ENCODE measurements at places on chromosomes 7 and 10. TPM values are rescaled to one million over a fixed set of nuclear protein-coding genes. Genes with fewer than 3 reads are reported as not detected.

Gene EEPD1
- 1.3 TPM for total RNA-seq

Gene PNLIPRP3
- total RNA-seq = not detected

Gene HIP1
- total RNA-seq = 62.0 TPM

Gene NEURL1
- 2.5 TPM for total RNA-seq

Gene PON3
- total RNA-seq = not detected

Gene LRRC4
- total RNA-seq = 0.70 TPM

Gene PTPN20
- not detected for total RNA-seq

Gene OR2A1
- not detected for total RNA-seq

Gene CNPY1
- not detected for total RNA-seq

Gene RBP3
- total RNA-seq = not detected

Gene TFPI2
- 58.7 TPM for total RNA-seq

Gene CDH23
- total RNA-seq = not detected

Gene ACHE
- 1.5 TPM for total RNA-seq

- peak; percentile 95 for DNase-seq
Measured at GRCh38 chr10:73906524-73907447, 4.1 kb upstream of the PLAU start.

DNA sequence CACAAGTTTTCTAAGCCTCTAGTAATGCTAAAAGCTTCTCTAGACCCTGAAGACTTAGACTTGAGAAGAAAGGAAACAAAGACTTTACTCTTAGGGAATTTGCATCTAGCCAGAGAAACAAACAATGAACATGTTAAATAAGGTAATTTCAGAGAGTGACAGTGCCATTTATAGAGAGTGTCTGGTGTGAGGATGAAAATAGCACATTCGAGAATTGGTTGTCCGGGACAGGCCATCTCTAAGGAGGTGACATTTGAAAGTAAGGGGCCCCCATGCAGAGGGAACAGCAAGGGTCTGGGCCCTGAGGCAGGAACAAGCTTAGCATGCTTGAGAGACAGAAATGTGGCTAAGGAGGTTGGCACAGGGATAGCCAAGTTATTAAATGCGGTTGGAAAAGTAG, 48.1 kb downstream of the ADAM22 start:
- no peak for DNase-seq

GRCh38 chr7:116717137-116717536, 45.1 kb downstream of the MET start:
- no peak for DNase-seq

- no peak for DNase-seq
Measured at GRCh38 chr7:135901585-135902540, 75.3 kb downstream of the MTPN start.

DNA sequence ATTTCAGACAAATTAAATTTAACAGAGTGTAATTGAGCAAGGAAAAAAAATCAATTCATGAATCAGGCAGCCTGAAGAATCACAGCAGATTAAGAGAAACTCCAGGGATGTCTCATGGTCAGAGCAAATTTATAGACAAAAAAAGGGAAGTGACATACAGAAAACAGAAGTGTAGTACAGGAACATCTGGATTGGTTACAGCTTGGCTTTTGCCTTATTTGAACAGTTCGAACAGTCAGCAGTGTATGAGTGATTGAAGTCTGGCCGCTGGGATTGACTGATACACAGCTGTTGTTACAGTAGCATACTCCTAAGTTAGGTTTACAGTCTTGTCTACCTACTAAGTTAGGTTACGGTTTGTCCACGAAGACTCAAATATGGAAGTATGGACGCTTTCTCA, 255.3 kb downstream of the HPSE2 start:
- no peak for DNase-seq

DNA sequence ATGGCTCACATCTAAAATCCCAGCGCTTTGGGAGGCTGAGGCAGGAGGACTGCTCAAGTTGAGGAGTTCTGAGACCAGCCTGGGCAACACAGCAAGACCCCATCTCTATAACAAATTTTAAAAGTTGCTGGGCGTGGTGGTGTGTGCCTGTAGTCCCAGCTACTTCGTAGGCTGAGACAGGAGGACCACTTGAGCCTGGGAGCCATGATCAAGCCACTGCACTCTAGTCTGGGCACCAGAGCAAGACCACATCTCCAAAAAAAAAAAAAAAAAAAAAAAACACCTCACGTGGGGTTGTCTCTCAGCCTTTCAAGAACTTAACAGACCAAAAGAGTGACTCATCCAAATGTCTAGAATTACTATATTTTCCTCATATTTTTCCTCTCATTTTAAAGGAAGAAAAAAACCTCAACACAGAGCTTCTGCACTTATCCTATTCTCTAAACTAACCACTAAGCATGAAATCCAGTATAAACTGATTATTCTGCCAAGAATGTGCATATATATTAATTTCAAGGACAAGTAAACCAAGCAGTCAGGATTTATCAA, 46.3 kb downstream of the CUL2 start:
- no peak for DNase-seq

- no peak for DNase-seq
Measured at GRCh38 chr7:105055621-105056020, 41.6 kb downstream of the KMT2E start.

GRCh38 chr10:24246365-24246764, 37.4 kb downstream of the KIAA1217 start:
- no peak for DNase-seq

DNA sequence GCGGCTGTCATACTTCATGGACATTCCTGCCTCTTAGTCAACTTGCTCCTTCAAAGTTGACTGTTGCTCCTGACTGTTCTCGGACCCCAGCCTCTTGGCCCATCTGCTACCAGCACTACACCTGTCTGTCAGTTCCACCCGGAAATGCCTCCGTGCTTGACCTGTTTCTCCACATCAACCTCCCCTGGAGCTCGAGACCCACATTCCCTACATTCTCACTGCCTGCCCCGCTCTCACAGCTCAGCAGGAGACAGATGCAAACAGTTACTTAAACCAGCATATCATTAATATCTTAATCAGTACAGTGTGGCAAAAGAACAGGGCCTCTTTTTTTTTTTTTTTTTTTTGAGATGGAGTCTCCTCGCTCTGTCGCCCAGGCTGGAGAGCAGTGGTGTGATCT, 174.3 kb downstream of the NRP1 start:
- no peak for DNase-seq

- no peak for DNase-seq
Measured at GRCh38 chr7:51175992-51176388, 140.6 kb downstream of the COBL start.

DNA sequence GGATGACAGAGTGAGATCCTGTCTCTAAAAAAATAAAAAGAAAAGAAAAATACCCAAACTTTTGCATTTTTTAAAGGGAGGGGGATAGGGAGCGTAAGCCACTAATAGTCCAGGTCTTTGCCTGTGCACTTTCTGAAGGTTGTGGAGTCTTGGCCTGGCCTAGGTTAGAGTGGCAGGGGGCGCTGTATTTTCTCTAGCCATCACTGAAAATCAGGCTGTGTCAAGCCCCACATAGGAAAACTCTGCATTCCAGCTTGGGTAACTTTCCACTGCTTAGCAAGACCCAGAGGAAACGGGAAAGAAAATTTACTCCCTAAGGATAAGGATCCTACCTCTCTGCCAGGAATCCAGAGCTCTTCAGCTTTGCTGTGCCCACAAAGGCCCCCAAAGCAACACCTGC, 10.5 kb upstream of the PAX4 start:
- DNase-seq = no peak

DNA sequence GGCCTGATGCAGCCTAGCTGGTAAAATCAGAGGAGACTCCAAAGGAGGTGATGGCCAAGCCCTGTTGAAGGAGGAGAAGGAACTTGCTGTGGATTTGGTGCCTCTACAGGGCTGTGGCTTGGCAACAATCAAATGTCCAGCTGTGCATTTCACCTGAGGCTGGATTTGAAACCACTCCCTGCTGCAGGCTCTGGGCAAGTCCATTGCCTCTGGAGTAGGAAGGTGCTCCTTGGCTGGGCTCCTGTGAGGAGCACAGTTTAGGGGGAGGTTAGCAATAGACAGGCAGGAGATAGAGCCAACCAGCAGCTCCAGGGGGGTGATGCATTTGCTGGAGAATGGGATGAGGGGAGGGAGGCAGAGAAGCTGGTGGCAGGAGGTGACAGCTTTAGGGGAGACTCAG, 26.5 kb downstream of the CDH23 start:
- DNase-seq = peak; percentile 56

GRCh38 chr7:50315739-50316671, 11.5 kb downstream of the IKZF1 start:
- DNase-seq = no peak

- DNase-seq = no peak
Measured at GRCh38 chr7:152735443-152736004, 24.0 kb upstream of the ACTR3B start.

DNA sequence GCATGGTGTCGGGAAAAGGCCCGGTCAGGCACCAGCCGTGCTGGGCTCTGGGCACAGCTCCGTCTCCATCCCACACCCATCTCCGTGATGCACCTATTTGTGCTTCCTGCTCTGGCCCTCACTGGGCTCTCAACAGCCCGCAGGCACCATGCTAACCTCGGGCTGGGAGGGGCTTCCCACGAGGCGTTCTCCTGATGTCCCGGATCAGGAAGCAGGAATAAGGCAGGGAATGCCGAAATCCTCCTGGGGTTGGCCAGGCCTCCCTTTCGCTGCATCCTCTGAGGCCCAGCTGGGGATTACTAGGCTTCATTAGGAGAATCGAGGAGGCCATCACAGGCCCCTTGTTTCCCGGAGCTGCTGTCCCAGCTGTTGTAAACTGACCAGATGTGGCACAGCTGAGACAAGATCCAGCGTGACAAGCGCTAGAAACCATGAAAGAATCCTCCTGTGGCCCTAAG, 72.0 kb downstream of the FAM53B start:
- no peak for DNase-seq

DNA sequence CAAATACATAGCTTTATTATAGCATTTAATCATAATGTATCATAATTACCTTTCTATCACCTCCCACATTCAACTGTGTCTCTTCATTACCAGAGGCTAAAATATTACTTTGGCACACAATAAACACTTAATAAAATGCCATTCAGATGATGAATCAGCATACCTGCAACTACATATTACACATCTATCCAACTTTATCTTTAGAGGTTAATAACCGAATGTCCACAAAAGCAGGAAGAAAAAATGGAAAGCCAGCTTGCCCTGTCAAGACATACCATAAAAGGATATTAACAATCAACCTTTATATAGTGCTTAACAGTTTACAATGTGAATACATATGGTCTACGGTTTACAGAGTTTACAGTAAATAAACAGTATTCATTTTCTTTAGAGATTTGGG, 12.7 kb downstream of the CACUL1 start:
- no peak for DNase-seq

DNA sequence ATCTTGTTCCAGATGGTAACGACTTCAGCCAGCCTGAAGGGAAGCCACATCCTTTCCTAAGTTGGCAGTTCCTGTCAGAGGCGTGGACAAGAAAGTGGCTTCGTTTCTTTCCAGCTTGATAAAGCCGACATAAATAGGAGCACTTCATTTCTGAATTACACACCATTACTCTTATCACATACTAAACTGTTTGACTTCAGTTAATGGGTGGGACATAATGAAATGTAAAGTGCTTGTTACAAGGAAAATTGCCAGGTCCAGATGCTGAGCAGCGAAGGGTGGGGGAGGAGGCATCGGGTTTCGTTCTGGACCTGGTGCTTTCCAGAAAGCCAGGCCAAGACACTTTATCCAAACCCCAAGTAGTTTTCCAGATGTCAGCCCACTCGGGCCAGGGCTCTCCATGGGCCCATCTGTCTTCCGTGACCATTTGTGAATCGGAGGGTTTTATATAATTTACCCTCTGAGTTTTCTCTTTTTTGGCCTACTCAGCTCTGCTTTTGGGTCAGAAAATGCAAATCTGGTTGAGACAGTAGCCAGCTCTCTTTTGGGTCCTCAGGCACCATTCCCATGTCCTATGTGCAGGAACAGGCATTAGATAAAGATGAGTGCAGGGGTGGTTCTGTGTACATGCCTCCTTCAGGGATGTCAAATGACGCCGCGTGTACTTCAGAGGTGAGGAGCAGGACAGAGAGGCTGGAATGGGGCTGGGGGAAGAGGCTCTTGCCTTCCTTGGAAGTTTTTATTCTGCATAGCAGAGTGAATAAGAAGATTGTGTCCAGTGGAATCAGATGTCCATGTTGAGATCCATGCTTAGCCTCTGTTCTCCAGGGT, 90.2 kb downstream of the TACC2 start:
- DNase-seq = no peak

DNA sequence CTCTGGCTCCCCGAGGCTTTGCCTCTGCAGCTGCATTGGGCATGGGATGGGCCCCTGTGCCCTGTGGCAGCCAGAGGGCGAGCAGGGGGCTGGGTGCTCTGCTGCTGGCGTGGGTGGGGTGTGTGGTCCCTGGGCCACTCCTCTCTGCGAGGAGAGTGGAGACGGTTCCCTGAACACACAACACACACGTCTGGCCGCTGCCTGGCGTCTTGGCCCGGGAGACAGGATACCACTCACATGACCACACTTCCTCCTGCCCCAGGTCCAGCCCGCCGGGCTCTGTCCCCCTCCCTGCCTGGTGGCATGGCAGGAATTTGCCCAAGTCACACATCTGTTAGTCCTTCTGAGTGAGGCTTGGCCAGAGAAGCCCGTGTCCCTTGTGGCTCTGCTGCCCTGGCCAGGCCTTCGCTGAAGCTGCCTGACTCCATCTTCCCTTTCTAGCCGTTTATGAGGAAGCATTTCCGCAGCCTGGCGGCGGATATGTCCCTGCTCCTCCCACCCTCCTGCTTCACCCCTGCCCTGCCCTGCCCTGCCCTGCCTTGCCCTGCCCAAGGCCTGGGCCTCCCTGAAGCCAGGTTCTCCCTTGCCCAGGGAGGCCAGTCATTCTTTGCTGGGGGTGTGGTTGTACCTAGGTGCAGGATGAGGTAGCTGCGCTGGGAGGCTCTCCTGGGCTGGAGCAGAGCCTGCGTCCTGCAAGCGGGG, 3.0 kb downstream of the BRI3 start:
- DNase-seq = peak; percentile 88

GRCh38 chr10:110511734-110512449, 14.2 kb downstream of the DUSP5 start:
- DNase-seq = no peak

DNA sequence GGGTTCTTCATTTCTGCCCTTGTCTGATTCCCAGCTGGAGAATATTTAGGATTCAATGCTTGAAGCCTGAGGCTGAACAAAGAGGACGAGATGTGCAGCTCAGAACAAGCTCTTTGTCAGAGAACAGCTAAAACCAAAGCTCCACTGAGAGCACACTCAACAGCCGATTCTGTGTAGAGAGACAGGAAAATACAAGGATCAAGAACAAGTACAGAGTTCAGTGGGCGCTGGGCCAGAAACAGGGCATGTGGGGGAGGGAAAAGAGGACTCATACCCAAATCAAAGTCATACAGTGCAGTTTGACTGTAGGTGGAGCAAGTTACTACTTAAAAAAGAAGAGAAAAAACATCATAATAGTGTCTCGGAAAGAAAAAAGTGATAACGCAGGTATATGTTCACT, at the start of gene AGMO:
TSS of gene AGMO (minus strand) at position 181 of the 400 bp plus-strand sequence.
- peak; percentile 84 for DNase-seq

DNA sequence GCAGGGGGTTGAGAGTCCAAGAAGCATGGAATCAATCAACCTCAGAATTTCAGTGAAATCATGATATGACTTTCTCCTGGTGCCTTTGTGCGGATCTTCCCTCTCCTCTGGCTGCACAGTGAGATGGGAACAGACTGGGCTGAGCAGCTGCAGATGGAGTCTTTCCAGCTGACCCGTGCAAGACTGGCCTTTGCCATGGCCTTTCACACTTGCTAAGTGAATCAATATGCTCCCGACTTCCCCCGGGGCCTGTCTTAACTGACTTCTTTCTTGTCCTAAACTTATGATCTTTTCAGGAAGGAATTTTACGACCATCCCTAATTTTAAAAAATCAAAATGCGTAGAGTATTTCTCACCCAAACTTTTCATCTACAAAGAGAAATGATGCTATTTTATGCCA, 469.9 kb downstream of the GALNT17 start:
- DNase-seq = no peak
